ENCODE measurements at places on chromosomes 7 and 10.

DNA sequence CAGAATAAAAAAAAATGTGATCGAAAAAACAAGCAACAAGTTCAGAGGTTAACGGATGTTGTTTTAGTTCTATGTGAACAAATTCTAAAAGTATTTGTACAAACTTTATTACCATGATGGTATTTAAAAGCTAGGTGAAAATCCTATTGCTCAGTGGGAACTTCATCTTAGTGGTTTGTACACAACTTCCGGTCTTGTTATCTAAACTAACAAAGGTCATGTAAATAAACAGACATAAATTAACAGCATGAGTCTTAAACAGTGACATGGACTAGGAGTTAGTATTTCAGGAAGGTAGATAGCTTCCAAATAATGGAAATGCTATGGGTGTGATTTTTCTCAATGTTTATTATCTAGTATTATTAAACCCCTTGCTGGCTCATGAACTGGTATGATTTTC, 83.8 kb downstream of the SPAG6 start:
- DNase-seq, result no peak

DNA sequence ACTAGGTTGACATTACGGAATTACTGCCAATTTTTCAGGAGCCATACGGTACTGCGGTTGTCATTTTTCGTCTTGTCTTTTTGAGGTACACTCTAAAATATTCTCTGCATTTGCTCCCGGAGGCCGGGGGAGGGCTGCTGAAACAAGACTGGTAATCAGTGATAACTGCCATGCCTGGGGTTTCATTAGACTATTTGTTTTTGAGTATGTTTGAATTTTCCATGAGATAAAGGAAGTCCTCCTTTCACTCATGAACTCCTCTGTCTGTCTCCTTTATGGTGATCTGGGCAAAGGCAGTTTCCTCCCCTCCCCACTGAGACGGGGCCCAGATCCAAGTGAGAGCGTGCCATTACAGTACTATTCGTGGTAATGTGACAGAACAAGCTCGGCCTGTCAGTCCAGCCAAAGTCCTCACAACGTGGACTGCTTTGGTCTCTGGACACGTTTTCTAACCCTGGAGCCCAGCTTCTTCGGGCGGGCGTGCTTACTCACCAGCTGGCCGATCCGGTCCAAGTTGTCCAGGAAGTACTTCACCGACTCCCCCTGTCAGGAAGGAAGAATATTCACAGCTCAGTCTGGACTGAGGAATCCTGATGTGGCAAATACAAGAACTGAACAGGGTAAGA, 45.1 kb downstream of the AMZ1 start:
- no peak for DNase-seq

GRCh38 chr7:4143511-4144171, 538.5 kb upstream of the FOXK1 start:
- DNase-seq, result no peak

DNA sequence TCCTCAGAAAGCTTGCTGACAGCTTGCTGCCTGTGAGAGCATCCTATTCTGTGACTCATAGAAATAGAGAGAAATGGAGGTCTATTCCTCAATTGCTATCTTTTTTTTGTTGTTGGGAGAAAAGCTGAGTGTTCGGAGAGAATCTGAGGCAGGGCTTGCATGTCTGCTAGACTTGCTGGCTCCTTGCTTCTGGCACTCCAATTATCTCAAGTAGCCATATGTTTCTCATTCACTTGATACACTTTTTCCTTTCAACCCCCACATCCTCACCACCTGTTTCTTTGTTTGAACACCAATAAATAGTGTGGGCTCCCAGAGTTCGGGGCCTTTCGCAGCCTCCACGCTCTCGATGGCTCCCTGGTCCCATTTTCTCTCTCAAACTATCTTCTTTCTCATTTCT, 172.2 kb downstream of the SH2D4B start:
- no peak for DNase-seq

DNA sequence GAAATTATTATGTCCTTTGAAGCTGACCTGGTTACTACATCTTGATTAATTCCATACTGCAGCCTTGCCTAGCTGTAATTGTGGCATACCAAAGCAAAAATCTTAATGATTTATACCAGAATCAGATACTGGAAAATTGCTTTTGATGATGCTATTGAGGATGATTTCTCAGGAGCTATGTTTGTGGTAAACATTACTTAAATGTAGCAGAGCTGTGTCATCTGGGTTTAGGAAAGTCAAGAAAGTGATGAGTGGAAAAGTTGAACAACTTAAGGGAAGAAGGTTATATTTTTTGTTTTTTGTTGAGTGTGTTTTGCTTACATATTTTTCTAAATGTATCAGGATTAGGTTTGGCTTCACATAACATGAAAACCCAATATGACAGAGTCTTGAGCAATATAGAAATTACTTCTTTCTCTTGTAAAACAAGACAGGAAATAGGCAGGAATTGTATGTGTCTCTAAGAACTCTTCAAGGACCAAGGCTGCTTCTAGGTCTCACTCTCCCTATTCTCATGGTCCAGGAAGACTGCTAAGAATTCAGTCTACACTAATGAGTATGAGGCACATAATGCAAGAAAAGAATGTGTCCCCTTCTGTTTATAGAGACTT, 87.6 kb upstream of the MTPN start:
- no peak for DNase-seq

GRCh38 chr10:9825491-9826018, 1192.1 kb upstream of the CELF2 start:
- no peak for DNase-seq

DNA sequence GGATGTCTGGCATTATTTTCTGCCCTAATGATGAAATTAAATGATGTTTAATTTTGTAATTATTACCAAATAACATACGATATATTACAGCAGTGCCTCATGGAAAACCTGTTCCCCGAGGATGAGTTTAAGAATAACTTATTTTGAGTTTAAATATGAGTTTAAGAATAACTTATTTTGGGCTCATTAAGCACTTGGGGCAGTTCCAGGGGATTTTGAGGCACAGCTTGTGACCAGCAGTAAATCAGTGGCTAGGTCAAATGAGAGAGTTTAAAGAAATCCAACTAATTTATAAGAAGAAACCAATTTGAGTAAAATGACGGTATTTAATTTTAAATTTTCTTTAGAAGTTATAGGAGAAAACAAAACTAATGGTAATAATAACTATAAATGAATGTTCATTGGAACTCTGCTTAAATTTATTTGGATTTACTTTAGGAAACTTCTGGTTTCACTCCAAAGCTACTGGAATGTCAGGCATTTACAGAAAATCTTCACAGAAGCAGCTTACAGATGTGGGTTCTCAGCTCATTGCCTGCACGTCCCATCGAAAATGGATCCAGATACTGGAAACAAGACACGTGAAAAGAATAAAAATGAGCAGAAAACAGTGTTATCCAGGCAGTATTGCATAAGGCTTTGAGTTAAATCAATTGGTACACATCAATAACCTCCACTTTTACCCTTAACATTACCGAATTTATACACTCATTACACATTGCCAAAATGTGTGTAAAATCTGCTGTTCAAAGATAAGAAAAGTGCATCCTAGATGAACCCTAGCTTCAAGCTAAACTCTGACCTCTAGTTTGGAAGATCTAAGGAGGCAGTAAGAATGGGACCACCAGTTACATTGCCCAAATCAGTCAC, 784.5 kb upstream of the IGFBP3 start:
- no peak for DNase-seq

GRCh38 chr10:121036431-121036830, 185.3 kb downstream of the WDR11 start:
- DNase-seq, result no peak

DNA sequence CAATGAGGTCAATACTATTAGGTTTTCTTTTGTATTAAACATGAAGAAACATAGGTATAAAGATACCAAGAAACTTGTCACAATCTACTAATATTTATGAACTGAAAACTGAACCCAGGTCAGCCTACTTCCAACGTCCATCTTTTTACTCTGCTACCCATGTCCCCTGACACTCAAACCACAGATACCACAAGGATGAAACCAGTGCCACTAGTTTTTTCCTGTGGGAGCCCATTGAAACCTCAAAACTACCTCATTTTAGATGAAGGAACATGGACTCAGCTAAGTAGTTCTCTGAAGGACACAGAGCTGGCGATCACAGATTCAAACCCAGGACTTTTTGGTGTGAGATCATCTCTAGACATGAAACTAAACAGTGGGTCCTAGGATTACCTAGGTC, 6.8 kb downstream of the TET1 start:
- no peak for DNase-seq

Measured in smooth muscle cell of the brain vasculature (primary cell).